Naive thymus-derived CD4-positive, alpha-beta T cell (primary cell): ENCODE measurements at places on chromosomes 4 and X. TPM values are rescaled to one million over a fixed set of nuclear protein-coding genes. Genes with fewer than 3 reads are reported as not detected.
A peak's percentile ranks its signal among the peaks of the same experiment; 100 is the strongest.

The MGST2 gene
- total RNA-seq: 18.2 TPM

GRCh38 chr4:137299281-137299680 is 233.0 kb downstream of the PCDH18 start:
- no peaks in the 10 kb centered on the region for H3K36me3 ChIP-seq
- no peaks in the 10 kb centered on the region for H3K4me1 ChIP-seq
- no peak for DNase-seq
- no peaks in the 10 kb centered on the region for H3K27me3 ChIP-seq
- no peak overlapping the region for H3K4me3 ChIP-seq

- no peaks in the 10 kb centered on the region for H3K36me3 ChIP-seq
- no peaks in the 10 kb centered on the region for H3K4me1 ChIP-seq
- DNase-seq: no peak
- H3K27me3 ChIP-seq: no peaks in the 10 kb centered on the region
- H3K4me3 ChIP-seq: no peak overlapping the region
Observed at GRCh38 chrX:107226757-107227156, 20.3 kb downstream of the DNAAF6 start.

- H3K27ac ChIP-seq: peak overlapping the region; percentile 66
- no peak for DNase-seq
- H3K36me3 ChIP-seq: peaks cover 16% of the 10 kb centered on the region
- peaks cover 79% of the 10 kb centered on the region for H3K4me1 ChIP-seq
Observed at GRCh38 chr4:10105421-10105820, 11.2 kb downstream of the WDR1 start.
